ENCODE measurements at places on chromosomes 5 and 9.

DNA sequence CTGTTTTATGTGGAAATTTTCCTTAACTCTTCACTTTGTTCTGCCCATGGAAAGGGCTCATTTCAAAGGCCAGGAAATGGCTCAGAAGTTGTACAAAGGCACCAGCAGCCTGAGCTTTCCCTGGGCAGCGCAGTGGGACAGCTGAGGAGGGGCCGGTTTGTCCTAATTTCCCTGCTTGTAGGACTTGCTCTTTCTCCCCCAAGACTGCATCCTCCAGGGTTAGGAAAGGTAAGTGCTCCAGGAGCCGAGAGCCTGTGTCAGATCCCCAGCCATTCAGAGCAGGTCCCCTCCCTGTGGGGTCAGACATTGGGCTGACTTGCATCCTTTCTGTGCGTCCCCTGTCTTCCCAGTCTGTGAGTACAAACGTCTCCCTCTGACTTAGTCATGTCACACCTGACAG lies 43.5 kb downstream of the AGXT2 start:
- DNase-seq = no peak

- DNase-seq = no peak
These were observed 46.4 kb downstream of the FGF1 start for GRCh38 chr5:142639455-142639854.

DNA sequence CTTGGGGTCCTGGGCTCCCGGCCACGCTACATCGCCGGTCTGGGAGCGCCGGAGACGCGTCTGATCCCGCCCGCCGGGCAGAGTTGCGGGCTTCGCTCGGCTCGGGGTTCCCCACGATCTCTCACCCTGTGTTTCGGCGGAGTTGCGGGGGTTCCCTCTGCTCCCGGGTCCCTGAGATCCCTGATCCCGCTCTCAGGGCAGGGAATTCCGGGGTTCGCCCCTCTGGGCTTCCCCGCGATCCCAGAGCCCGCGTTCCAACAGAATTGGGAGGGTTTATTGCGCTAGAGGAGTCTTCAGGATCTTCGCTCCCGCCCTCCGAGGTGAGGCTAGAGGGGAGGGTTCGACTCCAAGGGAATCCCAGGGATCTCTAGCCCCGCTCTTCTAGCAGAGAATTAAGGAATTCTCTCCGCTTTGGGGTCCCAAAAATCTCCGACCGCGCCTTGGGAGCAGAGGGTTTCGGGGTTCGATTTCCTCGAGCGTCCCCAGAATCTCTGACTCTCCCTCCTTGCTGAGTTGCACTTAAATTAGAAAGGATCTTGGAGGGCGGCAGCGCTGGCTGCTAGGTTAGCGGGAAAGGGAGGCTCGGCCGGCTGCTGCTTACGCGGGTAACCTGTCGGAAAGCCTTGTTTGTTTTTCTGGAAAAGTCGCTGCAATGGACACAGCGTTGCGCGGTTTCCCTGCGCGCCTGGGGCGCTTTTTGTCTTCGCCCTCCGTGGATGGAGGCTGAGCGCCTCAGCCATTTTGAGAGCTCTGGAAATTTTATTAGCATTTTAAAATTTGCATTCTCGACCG lies 1.3 kb downstream of the DMRT1 start:
- no peak for DNase-seq

DNA sequence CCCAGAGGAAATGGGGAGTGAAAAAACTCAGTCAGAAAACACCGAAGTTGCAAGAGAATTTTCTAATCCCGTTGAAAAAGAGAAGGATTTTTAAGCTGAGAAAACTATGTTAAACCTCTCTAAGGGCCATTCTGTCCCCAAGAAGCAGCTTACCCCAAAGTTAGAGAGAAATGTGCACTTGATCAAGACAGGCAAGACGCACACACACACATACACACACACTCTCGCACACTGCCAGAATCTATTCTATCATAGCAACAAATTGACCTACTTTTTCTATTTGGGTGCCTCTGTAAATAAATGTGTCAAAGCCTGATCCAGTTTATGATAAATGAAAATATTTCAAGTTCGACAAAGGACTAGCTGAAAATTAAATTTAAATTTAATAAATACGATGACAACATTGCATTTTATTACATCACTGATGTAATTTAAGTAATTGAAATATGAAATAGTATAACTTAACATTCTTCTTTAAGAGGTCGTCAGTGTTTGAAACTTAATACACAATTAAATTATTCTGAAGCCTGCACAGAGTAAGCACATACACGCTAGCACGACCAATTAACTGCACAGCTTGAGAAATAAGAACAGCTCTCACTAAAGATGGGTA lies 5.9 kb downstream of the NFIL3 start:
- no peak for DNase-seq

All from dorsolateral prefrontal cortex (tissue), 122 donors.